ENCODE measurements at places on chromosomes 6 and 20.

- no peak for DNase-seq
Observed at GRCh38 chr6:50549026-50549425, 164.3 kb upstream of the TFAP2D start.

DNA sequence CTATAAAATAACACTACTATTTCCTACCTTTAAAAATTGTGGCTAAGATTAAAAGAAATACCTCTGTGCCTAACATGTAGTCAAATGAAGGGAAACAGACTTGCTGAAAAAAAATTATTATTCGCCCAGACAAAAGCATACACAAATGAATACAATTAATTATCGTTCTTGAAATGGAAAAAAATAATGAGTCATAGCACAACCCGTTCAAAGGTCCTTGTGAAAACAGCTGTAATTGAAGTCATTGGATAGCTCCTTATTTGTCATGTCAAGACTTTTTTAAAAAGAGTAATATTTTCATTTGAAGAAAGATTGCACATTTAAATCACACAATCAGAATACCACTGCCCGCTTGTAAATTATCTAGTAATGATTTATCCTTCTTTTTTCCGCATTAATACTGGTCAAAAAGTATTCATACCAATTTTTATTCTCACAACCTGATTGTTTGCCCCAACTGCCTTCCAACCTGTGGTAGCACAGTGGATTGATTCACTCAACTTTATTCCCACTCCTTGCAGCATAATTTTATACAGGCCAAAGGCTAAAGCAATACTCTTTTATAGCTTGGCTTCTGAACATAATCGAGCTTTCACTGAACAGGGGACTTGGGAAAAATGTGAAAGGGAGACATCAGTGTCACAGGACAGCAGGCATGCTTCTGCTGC is 655.2 kb upstream of the MAP3K7 start:
- no peak for DNase-seq

GRCh38 chr20:44780226-44780625 is 30.1 kb downstream of the RIMS4 start:
- DNase-seq: no peak

DNA sequence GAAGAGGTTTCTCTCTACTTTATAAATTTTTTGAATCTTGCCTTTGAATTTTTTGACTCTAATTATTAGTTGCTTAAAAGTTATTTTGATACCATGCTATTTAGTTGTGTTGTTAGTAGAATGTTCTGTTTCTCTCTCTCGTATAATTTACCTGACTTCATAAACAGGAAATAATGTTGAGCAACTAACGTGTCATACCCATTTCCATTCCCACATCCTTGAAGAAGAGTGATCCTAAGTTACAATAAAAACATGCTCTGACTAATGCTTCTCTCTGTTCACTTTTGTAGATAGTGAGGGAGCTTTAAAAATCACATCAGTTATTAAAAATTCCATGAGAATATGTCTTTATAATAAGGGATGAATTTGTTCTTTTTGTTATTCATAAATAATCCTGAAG is 69.7 kb downstream of the SAMD5 start:
- no peak for DNase-seq

DNA sequence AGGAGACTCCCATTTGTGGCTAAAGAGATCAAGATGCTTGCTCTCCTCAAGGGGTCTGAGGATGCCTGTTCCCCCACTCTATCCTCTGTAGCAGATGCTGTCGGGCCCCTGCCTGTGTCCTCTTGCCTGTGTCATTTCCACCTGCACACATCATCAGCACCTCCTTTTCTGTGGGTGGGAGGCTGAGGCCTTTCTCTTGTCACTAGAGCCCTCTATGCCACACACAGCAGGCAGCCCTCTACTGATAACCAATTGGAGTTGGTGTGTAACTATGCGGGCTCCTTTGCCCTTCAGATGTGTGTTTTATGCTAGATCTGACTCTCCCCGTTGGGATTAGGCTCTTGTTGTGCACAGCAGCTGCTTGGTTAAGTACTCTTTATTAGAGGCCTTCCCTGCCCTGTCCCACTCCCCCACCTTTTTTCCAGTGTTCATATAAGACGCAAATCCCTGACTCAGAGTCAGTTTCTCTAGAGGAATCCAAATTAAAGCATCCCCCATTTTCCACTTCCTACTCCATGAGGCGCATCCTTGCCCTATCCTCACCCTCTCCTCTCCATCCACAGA is 7.7 kb downstream of the TREML2 start:
- no peak for DNase-seq

DNA sequence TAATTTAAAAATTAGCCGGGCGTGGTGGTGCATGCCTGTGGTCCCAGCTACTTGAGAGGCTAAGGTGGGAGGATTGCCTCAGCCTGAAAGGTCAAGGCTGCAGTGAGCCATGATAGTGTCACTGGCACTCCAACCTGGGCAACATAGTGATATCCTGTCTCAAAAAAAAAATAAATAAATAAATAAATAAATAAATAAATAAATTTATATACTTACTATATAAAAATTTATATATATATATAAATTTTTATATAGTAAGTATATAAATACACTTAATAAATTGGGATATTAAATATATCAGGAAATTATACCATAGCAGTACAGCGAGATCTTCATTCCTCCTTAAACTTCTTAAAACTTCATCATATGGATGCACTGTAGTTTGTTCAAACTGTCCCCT is 23.0 kb upstream of the IPCEF1 start:
- DNase-seq: no peak

DNA sequence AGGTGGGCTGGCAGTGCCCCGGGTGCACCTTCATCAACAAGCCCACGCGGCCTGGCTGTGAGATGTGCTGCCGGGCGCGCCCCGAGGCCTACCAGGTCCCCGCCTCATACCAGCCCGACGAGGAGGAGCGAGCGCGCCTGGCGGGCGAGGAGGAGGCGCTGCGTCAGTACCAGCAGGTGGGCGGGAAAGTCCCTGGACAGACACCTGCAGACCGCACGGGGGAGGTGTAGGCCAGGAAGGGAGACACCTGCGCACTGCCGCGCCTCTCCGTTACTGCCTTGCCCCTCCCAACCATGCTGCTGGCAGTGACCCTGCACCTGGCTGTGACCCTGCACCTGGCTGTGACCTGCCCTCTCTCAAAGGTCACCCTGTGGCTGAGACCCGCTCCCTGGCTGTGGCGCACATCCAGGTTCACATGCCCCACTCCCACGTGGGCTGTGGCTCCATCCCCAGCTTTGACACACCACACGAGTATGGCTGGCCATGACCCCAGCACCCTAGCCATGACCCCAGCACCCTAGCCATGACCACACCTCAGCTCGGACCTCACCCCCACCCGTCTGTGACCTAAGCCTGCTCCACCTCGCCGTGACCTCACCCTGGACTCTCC is 11.6 kb downstream of the RBCK1 start:
- no peak for DNase-seq

- DNase-seq: no peak
Observed at GRCh38 chr20:32487381-32487780, 97.8 kb downstream of the NOL4L start.

DNA sequence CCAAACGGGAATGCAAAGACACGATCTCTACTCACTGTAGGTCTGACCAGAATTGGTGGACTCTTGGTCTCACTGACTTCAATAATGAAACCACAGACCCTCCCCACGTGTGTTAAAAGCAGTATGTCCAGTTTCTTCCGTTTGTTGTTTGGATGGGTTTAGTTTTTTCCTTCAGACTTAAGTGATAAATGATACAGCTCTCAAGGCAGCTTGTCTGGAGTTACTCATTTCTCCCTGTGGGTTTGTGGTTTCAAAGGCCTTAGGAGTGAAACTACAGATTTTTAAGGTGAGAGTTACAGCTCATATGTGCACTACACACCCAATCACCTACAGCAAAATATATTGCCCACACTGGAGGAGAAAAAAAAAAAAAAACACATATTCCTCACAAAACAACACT is 86.7 kb upstream of the STMND1 start:
- no peak for DNase-seq

GRCh38 chr6:97923249-97923648 is 640.2 kb upstream of the MMS22L start:
- DNase-seq: no peak

DNA sequence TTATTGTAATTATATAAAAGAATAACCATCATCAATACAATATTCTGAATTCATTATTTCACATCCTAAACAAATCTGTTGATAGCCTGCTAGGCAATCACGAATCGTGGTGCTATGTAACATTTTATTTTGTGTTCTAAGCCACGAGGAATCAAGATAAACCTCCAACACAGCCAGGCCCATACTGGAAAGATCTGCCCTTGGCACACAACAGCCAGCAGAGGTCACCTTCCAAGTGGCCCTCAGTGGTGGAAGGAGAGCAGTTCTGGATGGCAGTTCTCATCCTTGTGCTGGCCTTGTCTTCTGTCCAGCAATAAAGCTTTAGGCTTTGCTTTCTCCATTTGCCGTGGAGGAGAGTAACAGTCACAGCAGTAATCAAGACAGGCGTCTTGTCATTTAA is 13.2 kb downstream of the ZNF831 start:
- DNase-seq: no peak

DNA sequence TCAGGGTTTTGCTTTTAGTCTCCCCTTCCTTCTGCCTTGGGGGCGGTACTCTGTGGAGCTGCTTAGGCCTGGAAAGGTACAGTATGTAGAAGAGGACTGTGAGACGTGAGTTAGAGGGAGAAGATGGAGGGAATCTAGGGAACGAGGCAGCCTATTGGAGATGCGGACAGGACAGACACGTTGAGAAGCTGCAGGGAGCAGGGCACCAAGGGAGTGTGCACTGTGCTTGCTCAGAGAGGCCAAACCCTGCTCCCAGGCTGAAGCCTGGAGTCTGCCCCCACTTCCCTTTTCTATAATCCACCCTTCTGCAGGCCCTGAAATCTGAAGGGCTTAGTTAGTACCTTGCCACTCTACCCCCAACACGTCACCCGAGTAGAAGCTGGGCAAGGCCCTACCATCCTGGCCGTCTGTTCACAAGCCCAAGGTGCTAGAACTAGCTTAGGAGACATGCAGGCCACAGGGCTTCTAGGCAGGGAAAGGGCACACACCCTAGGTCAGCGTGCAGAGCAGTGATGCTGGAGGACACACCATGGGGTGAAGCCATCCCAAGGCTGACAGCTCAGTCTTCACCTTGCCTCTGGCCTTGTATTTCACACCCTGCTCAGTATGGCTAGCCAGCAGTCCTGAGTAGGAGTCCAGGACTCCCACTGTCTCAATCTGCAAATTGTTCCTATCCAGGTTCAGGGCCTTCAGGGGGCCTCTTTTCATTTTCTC is 6.9 kb downstream of the TP53INP2 start:
- DNase-seq: no peak

GRCh38 chr6:31778999-31779885 is 2.1 kb upstream of the VWA7 start:
- DNase-seq: no peak

GRCh38 chr6:39197521-39197920 is 31.8 kb downstream of the KCNK5 start:
- DNase-seq: no peak

GRCh38 chr6:137351890-137352289 is 132.7 kb upstream of the IFNGR1 start:
- peak; percentile 95 for DNase-seq

DNA sequence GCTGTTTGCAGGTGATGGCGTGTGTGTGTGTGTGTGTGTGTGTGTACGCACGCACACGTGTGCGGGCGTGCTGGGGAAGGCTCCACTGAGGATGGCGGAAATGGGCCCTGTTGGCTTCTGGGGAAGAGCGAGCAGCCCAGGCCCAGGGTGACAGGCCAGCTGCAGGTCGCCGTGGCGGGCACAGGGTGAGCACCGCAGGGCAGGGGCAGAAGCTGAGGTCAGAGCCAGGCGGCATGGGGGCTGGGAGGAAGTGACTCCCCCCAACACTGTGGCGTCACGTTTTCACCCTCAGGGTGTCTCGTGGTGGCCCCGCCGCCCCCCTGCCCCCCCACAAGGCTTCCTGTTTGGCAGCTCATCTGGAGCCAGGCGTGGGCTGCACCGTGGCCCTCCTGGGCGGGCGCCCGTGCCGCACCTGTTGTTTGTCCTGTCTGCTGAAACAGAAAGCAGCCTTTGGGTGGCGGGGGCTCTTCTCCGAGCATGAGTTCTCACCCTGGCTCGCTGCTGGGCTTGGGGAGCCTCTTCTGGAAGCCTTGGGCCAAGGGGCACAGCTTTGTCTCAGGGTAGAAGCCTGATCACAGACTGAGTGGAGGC is 7.1 kb downstream of the RBM38 start:
- DNase-seq: peak; percentile 59

DNA sequence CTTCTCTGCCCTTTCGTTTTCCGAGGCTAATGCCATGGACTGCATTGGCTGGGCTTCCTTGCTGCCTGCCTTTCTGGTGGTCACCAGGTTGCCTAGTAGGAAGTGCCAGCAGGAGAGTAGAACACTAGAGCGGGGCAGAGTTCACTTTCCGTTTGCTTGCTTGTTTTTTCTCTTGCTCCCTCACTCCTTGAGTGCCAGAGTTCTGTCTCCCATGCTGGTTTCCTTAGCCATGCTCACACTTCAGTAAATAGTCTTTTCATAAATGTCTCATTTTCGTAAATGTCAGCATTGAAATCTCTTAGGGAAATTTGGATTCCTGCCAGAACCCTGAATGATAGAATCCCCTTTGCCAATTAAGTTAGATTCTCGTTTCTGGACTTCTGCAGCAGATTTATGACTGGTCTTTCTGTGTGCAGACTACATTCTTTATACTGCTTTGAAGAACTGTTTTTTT is 63.9 kb downstream of the FAM83B start:
- DNase-seq: no peak

DNA sequence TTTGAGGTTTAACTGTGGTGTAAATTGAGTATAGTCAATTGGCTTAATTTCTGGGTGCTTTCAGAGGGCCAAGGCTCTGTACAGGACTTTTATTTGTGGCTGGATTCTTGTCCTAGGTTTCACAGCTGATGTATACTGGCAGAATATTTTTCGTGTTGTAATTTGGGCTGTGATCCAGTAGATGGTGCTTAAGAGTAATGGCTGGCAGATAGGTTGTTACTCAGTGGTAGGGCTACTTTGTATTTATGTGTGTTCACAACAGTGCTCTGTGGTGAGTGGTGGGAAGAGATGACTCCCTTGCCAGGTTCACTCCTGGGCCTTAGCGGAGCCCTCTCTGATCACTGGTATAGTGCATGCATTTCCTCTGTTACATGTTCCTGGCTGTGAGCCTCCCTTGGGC is 34.5 kb upstream of the FERMT1 start:
- no peak for DNase-seq

GRCh38 chr6:124978451-124979293 is 16.4 kb downstream of the RNF217 start:
- DNase-seq: no peak

- DNase-seq: no peak
Observed at GRCh38 chr6:38846844-38847243, 131.7 kb downstream of the DNAH8 start.

DNA sequence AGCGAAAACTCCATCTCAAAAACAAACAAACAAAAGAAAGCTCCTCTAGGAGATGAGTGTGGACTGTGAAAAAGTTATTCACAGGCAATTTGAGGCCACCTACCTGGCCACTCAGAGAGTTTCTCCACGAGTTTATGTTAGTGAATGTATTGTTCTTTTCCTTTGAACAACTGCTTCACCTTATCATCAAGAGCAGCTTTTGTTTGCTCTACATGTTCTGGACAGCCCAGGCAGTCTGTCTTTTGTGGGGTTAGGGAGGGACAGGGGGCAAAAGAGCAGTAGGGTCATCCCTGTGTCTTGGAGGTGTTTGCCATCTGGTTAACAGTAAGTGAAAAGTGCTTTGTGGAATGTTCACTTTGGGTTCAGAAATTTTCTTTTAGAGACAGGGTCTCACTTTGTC is 8.0 kb downstream of the CASS4 start:
- no peak for DNase-seq

GRCh38 chr6:19845266-19846041 is 8.3 kb downstream of the ID4 start:
- no peak for DNase-seq

Data from CD14-positive monocyte (primary cell).